Left colon (tissue), 2 donors: ENCODE measurements at places on chromosomes 1 and 21. TPM values are rescaled to one million over a fixed set of nuclear protein-coding genes. Genes with fewer than 3 reads are reported as not detected.

- DNase-seq = no peak
Measured at GRCh38 chr1:147735423-147735822, 25.0 kb downstream of the GJA5 start.

GRCh38 chr1:54325284-54325683 is 80.9 kb downstream of the SSBP3 start:
- no peak for DNase-seq

DNA sequence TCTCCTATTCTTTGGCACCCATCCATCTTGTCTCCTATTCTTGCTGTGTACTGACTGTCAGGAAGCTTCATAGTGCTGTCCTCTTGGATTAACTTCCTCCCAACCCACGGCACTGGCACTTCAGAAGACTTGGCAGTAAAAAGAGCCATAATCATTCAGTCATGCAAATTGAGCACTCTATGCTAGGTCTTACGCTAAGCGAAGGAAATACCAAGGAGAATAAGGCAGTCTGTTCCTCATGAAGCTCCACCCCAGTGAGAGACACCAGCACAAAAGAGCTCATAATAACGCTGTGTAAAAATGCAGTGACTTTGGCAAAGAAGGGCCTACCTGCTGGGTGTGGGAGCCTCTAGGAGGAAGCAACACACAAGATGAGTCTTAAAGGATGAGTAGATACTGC is 67.1 kb downstream of the GFI1 start:
- DNase-seq = no peak

DNA sequence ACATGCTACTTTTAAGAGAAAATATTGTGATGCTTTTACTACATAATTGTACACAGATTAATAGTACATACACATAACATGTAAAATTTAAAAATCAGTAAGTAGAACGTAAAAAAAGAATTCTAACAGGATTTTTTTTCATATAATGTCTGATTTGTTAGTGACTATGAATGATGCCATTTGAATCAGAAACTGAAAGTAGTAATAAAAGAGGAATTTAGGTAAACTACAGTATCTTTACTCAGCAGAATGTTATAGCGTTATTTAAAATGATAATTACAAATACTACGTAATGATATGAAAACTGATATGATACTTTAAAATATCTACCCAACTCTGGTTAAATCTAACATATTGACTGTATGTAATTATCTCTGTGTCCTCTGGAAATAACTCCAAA is 116.1 kb downstream of the DENND1B start:
- no peak for DNase-seq

- no peak for DNase-seq
Measured at GRCh38 chr1:31308036-31308435, 11.2 kb downstream of the ZCCHC17 start.

DNA sequence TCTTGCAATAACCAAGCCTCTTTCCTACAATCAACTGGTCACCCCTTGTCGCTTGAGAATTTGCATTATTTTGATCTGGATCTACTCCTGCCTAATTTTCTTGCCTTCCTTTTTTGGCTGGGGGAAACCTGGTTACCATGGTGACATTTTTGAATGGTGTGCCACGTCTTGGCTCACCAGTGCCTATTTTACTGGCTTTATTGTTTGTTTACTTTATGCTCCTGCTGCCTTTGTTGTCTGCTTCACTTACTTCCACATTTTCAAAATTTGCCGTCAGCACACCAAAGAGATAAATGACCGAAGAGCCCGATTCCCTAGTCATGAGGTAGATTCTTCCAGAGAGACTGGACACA is 743 bp downstream of the GPR52 start:
- DNase-seq = no peak

DNA sequence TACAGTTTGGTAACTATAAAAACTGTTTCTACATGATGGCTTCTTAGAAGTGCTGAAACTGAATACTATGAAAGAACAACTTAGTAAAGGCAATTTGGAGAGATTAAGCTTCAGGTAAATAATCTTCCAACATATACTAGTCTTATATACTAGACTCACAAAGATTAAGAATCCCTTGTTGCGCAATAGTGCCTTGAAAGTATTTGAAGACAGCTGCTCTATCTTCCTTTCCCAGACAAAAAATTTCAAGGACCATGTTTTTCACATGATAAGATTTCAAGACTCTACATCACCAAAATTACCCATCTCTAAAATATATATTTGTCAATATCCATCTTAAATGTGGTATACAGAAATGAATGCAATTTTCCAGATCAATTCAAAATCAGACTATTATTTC is 37.7 kb upstream of the ASPM start:
- no peak for DNase-seq

GRCh38 chr1:113930499-113931161 is 1.5 kb downstream of the HIPK1 start:
- DNase-seq = peak; percentile 53

DNA sequence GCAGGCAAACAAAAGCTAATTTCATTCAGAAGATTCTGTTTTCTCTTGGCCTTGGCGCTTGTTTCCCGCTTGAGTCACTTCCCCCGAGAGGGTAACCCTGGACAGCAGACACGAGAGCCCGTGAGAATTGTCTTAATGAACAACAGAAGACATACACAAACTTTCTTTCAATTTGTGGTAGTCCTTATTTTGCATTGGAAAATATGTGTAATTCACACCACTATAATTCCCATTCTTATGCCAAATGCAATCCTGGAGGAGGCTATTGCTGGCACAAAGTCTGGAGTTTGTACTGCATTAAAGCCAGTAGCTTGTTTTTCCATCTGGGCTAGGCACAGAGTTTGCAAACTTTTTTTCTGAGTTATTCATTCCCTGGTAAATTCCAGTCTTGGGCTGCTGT is 109.8 kb upstream of the IVNS1ABP start:
- DNase-seq = no peak

GRCh38 chr21:37373539-37373938 is 7.0 kb downstream of the DYRK1A start:
- no peak for DNase-seq

DNA sequence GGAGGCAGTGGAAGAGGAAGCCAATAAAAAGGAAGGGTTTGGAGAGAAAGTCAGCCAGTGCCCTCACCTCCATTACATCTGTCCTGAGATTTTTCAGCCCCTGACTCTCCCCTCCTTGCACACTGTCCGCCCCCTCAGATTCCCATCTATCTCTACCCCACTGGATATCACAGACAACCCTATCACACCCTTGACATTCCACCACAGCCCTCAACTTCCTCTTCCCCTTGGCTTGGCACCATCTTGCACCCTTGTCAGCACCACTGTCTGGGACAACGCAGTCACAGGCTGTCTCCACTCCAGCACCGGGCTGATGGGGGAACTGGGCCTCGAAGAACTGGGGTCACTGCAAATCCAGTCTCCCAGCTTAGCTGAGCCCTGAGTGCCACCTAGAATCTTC is 14.2 kb upstream of the PLEKHA6 start:
- DNase-seq = no peak

DNA sequence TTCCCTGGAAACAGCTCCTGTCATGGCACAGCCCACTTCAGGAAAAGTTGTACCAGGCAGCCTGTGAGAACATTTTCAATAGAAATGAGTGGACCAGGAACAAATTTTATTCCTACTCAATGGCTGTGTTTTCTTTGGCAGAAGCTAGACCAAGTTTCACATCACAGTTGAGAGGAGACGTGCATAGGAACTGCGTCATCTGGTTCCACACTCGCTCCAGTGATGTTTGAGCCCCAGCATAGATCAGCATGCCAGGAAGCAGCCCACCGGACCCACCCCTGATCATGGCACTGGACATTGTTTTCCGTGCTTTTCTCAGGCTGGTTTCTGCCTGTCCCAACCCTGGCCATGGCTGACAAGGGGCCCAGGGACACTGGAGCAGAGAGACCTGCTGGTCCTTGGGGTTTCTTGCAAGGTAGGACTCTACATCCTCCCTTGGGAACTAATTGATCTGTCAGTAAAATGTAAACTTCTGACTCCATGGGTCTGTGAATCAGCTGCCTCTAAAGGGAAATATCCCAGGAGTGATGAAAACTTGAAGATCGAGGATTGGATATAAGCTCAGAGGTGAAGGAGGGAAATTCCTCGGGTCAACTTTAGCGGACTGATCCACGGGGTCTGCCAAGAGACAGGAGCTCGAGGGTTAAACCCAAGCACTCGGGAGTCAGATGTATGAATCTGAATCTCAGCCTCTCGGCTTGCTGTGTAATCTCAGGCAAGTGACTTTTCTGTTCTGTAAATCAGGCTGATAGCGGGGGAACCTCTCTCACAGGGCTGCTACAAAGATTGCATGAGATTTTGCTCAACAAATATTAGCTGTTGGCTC is 35.7 kb downstream of the NEK2 start:
- DNase-seq = no peak

GRCh38 chr1:163060343-163061007 is 8.7 kb upstream of the RGS4 start:
- no peak for DNase-seq

- DNase-seq = no peak
Measured at GRCh38 chr1:113211467-113211866, 138.5 kb downstream of the LRIG2 start.

- no peak for DNase-seq
Measured at GRCh38 chr21:25624511-25624910, 14.5 kb upstream of the JAM2 start.

GRCh38 chr1:7281821-7282220 is 489.3 kb upstream of the VAMP3 start:
- DNase-seq = no peak

- no peak for DNase-seq
Measured at GRCh38 chr1:233189526-233189925, 106.0 kb downstream of the PCNX2 start.

- no peak for DNase-seq
Measured at GRCh38 chr1:219582865-219583264, 30.0 kb downstream of the ZC3H11B start.

DNA sequence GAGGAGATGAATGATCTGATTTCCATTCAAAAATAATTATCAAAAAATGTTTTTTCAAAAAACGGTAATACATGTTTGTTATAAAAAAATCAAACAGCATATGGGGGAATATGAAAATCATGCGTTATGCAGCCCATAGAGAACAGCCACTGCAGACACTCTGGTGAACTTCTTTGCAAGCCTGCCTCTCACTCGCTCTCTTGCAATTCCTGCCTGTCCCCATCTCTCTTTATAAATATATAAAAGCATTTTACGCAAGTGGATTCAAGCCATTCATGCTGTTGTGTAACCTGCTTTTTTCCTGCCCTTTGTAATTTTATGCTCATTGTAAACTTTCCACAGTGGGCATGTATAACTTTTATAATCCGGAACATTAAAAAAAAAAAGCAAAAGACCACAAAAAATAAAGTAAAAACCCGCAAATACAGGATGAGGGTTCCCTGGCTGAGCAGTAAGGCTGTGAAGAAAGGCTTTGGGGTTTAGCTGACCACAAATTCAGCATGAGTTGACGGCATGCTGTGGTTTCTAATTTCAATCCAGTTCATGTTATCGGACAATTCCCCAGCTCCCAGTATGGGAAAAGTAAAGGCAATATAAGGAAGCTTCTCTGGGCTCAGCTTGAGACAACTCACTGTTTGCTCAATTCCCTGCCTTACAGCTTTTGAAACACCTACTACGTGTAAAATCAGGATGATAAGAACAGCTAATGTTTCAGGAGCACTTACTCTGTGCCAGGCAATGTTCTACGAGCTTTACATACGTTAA is 52.8 kb upstream of the ZBTB40 start:
- DNase-seq = no peak

GRCh38 chr1:55480029-55480795 is 265.0 kb upstream of the USP24 start:
- DNase-seq = no peak

GRCh38 chr1:169891539-169891885 is 2.2 kb downstream of the SCYL3 start:
- DNase-seq = no peak

GRCh38 chr1:111488669-111489068 is 14.8 kb downstream of the ADORA3 start:
- DNase-seq = no peak

GRCh38 chr1:1430992-1431844 is 4.3 kb upstream of the VWA1 start:
- peak; percentile 58 for DNase-seq

- DNase-seq = no peak
Measured at GRCh38 chr1:216847397-216848036, 124.3 kb upstream of the ESRRG start.

DNA sequence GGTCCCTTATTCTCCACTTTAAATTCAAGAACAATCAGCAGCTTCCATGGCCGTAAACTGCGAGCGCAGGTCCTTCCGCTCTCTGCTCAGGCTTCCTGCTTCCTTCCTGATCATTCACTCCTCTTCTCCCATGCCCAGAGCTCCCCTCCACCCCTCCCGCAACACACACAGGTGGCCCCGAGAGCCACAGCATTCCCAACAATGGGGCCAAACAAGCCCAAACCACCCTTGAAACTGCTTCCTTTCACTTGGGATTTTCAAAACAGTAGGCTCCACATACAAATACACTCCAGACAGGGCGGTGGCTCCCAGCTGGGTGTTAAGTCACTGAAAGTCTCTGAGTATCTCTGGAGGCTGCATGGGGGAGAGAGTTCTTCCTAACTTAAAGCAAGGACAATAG is 11.4 kb downstream of the FAM89A start:
- no peak for DNase-seq

DNA sequence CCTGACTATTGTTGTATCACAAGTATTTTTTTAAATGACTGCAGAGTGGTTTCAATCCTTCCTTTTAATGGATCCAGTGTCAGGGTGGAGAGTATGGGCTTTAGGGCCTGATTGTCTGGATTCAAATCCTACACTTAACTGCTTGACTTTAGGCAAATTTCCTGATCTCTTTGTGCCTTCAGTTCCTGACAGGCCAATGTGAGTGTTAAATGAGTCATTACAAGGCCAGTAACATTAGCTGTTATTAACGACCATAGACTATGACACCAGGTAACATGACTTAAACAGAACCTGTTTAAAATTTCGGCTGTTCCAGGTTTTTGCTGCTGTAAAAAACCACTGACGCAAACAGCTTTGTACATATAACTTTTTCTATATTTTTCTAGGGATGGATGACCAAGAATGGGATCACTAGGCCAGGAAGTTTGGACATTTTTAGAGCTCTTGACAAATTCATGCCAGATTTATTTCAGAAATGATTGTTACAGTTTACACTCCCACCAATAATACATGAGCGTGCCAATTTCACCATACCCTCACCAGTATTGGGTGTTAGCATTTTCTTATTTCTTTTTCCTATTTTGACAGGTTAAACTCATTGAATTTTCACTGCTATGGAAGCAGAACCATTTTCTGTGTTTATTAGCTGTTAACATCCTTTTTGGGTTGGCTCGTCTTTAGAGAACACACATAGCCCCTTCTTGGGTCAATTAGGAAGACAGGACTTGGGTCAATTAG is 11.3 kb downstream of the ZNF362 start:
- no peak for DNase-seq

GRCh38 chr1:23741609-23742008 is 1.7 kb upstream of the ELOA start:
- DNase-seq = no peak

Gene GFI1
- 8.2 TPM for total RNA-seq

Gene PADI2
- 276 TPM for total RNA-seq

Gene ANKRD35
- total RNA-seq = 0.12 TPM

Gene COL24A1
- 0.06 TPM for total RNA-seq

Gene PLA2G2C
- total RNA-seq = 0.28 TPM

Gene PLEKHN1
- total RNA-seq = 0.58 TPM

Gene COL8A2
- 0.55 TPM for total RNA-seq

Gene FLG2
- total RNA-seq = not detected

Gene EGLN1
- 63.1 TPM for total RNA-seq

Gene GBP4
- 5.4 TPM for total RNA-seq

Gene SEC16B
- 4.7 TPM for total RNA-seq

Gene RGS16
- total RNA-seq = 1.1 TPM

Gene CDC20
- 10.5 TPM for total RNA-seq

Gene NBPF3
- 4.4 TPM for total RNA-seq

Gene ATP1A4
- total RNA-seq = not detected
